ENCODE measurements at places on chromosomes 12 and 14.

DNA sequence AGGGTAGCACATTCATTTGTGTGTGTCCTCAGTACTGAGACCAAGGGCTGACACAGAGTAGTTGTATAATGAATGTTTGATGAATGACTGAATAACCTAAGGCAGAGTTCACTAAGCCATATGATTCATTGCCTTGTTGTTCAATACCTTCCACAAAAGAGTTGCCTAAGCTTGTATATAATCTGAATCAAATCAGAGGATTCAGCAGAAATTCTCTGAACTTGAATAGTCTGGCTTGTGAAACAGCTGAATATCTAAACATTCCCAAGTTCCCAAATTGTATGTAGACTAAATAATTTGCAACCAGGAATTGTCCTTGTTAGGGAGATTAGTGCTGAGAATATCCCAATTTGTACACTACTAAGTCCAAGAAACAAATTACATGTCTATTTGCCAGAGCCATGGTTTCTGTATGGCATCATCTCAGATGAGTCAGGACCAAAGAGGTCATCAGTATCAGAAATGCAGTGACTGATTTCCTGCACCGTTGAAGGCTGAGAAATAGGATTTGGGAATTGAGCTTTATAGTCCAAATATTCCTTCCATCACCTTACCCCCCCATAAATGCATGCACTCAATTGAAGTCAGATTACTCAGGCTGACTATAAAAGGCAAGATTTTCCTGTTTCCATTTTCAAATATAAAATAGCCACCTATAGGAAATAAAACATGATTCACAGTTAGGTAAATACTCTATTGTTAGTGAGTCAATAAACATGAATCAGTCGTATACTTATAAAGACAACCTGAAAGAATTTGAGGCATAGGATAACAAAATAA lies 168.7 kb downstream of the PHLDA1 start:
- DNase-seq: peak; percentile 59

DNA sequence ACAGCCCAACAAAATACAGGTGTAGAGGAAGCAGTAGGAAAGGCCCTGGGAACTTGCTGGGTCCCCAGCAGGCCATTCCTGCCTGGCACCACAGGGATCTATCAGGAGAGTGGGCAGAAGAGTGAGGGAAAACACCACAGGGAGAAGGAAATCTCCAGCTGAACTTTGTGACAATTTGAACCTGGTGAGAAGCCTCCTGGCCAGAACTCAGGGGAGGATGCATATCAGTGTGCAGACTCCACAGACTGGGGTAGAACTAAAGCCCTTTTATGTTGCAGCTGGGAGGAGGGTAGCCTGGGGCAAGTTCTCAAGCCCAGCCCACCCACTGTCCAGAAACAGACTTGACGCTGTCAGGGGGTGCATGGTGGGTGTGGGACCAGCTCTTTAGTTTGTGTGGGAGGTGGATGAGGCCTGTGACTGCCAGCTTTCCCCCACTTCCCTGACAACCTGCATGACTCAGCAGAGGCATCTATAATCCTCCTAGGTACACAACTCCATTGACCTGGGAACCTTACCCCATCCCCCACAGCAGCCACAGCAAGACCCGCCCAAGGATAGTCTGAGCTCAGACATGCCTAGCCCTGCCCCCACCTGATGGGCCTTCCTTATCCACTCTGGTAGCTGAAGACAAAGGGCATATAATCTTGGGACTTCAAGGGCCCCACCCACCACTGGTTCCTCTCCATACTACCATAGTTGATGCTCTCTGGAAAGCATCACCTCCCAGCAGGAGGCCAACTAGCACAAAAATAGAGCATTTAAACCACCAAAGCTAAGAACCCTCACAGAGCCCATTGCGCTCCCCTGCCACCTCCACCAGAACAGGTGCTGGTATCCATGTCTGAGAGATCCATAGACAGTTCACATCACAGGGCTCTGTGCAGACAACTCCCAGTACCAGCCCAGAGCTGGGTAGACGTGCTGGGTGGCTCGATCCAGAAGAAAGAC lies 28.9 kb downstream of the PNN start:
- no peak for DNase-seq

DNA sequence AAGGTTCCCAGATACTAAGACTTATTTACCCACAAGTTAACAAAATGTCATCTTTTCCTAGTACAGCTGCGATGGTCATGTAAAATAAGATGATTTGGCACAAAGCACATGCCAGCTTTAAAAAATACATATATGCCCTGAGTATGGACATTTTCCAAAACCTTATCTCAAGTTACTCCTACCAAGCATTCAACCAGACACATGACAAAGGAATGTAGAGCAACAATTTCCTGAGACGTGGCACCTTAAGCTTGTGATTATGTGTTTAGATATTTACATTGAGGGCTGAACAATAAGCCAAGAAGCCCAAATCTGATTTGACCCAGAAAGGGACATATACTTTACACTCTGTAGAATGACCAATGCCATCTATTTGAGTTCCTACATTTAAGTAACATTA lies 24.5 kb upstream of the OVCH1 start:
- DNase-seq: no peak

DNA sequence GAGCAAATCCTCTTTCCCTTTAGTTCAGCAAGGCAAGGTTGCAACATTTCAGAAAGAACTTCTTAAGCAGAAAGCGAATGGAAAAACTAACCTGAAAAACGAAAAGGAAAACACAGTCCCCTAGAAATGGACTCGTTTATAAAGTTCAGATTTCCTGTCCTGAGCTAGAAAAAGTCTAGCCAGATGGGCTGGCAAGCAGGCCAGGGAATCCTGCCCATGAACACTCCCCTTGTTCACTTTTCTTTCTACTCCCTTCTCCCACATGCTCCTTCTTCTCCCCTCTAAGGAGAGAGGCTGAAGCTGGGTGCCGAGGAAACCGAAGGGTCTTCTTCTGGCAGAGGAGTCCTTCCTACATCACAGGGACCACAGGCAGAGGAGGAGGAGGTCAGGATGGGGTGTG lies 27.1 kb downstream of the LTBP2 start:
- DNase-seq: no peak

GRCh38 chr12:45435945-45436710 lies 220.2 kb downstream of the ANO6 start:
- DNase-seq: no peak

- peak; percentile 54 for DNase-seq
Measured at GRCh38 chr14:23910101-23910875, 43.3 kb upstream of the DHRS4 start.

- DNase-seq: no peak
Measured at GRCh38 chr12:95198914-95199313, 18.4 kb downstream of the FGD6 start.

DNA sequence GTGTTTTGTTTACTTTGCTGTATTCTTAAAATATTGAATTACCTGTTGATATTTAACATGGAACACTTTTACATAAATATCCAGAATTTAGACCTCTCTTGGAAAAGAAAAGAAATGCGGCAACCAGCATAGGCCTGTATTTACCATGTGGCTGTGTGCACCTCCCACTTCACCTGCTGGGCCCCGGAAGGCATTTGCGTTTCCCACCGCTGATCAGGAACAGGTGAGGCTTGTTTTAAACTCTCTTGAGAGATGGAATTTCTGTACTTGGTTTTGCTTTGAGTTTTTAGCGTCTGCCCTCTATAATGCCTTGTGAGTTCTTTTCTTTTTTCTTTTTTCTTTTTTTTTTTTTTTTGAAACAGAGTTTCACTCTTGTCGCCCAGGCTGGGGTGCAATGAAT lies 124.2 kb downstream of the GLT1D1 start:
- DNase-seq: no peak

DNA sequence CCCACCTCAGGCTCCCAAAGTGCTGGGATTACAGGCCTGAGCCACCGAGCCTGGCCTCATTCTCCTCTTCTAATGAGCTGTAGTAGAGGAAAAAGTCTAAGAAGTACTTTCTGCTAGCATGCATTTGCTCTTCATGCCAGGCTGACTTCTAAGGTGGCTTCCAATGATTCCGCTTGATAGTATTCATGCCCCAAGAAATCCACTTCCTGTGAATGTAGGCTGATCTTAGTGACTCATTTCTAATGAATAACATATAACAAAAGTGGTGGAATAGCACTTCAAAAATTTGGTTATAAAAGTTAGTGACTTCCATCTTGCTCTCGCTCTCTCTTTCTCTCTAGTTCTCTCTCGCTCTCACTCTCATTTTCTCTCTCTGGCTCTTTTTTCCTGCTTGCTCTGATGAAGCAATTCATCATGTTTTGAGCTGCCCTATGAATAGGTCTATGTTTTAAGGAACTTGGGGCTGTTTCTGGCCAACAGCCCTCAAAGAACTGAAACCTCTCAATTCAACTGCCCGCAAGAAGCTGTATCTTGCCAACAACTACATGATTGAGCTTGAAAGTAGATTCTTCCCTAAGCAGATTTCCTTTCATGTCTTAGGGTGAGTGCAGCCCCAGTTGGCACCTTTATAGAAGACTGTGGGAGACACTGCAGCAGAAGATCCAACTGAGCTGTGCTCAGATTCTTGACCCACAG lies 282.9 kb downstream of the RMST start:
- no peak for DNase-seq

GRCh38 chr14:77707355-77707723 lies 484 bp downstream of the ALKBH1 start:
- peak; percentile 72 for DNase-seq

GRCh38 chr12:29743801-29744200 lies 39.9 kb downstream of the TMTC1 start:
- peak; percentile 90 for DNase-seq

DNA sequence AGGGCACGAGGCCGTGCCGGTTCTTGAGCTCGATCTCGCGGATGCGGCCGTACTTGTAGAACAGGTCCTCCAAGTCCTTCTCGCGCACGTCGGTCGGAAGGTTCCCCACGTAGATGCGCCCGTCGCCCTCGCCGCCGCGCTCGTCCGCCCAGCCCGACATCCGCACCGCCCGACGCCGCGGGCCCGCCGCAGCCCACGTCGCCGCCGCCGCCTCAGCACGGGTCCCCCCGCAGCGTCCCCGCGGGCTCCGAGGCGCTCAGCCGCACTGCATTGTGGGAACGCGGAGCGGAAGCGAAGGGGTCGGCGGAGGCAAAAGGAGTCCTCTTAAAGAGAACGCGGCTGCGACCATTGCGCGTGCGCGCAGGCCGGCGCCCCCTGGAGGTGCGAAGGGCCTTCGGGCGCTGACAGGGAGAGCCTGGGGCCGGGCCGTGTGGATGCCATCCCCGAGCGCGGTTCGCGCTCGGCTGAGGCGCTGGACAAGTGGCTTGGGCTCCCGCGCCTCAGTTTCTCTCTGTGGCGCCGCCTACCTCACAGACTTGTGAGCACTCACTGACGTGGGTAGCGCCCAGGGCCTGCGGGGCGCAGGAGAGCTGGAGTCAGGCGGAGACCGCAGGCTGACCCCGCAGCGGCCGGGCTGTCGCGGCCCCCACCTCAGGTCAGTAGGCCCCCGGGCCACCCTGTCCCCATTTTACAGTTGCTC lies at the start of gene SRSF9:
Gene SRSF9, minus strand, starts transcription at position 299 of the 700 bp plus-strand sequence. Its CDS starts 139 bp downstream, at position 160.
- peak; percentile 98 for DNase-seq

DNA sequence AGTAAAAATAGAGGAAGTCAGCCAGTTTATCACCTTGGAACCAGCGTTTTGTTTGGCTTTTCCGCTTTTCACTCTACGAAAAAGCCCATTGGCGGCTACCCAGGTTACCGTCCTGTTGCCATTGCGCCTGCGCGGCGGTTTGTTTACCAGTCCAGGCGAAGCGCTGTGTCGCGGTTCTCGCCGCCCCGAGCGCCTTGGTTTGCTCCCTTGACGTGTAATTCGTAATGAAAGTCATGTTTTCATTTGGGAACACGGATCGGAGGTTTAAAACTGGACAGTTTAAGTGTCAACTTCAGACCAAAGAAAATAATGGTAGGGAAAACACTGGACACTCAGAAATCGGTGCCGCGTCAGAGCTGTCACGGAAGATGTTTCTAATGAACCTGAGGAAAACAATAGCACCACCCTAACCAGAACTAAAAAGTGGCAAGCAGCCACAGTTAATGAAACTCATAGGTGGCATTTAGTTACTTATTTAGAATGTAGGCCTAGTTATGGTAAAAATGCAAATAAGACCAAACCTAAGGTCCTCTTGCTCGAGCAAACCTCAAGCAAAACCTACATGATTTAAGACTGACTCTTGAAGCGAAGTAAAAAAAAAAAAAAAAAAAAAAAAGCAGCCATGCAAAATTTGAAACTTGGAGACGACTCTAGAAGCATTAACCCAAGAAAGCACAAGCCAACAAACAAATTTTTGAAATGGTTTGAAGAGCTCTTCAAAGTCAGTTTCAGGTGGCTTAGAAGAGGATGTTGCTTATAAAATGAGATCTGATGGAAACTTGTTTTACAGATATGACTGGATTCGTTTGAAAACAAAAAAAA lies 790 bp upstream of the GPR19 start:
- DNase-seq: peak; percentile 89

- DNase-seq: peak; percentile 86
Measured at GRCh38 chr12:121532503-121533393, 48.1 kb downstream of the KDM2B start.

- DNase-seq: peak; percentile 63
Measured at GRCh38 chr12:32270818-32271710, 128.3 kb upstream of the FGD4 start.

DNA sequence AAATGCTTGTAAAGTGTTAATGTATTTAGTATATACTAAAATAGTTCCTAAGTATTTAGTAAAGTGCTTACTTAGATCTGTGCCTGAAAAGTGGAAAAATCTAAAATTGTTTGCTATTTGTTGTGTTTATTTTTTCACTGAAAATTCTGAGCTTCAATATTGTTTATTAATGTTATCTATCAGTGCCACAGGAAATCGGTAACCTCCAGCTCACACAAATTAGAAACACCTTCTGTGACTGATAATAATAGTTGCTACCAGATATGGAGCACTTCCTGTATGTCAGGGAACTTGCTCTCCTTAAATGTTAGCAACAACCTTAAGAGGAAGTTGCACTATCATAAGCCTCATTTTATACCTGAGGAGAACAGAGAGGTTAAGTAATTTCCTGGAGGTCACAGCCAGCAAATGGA lies 723 bp upstream of the LRP10 start:
- DNase-seq: no peak

DNA sequence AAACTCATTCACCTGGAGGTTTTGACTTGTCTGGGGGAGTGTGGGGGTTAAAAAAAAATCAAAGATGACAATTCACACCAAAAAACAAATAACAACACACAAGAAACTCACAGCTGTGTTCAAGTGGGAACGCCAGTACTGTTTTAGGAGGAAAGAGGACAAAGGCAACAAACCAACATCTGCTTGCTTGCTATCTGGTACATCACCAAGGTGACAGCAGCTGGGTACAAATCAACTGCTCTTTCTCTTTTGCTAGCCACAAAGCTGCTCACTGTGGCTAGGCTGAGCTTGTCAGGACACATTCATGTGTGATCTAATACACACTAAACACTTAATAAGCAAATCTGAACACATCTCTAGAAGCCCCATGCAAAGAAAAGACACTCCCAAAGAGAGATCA lies 128.0 kb upstream of the RAP1B start:
- no peak for DNase-seq

GRCh38 chr14:52078095-52078531 lies 9.3 kb upstream of the NID2 start:
- DNase-seq: no peak

GRCh38 chr12:110256780-110257431 lies 24.1 kb upstream of the ATP2A2 start:
- peak; percentile 65 for DNase-seq
